Fibroblast of lung (primary cell): ENCODE measurements at places on chromosomes 12 and 14.

DNA sequence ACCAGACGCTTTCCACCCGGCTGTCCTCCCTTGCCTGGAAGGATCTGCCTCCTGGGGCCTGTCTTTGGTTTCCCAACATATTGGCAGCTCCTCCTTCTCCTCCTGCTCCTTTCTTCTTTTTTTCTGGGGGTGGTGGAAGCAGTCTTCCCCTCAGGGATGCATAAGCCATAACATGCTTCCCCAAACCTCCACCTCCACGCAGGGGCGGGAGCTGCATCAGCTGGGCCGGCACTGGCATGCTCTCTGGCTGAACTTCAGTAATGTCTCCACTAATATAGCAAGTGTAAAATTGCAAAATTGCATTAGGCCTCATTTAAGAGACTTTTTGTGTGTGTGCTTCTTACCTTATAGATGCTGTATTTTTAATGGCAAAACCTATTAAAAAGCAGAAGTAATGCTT, 58.6 kb downstream of the GLT1D1 start:
- DNase-seq = no peak

- DNase-seq = no peak
Observed at GRCh38 chr14:62053188-62053587, 291.0 kb downstream of the SNAPC1 start.

DNA sequence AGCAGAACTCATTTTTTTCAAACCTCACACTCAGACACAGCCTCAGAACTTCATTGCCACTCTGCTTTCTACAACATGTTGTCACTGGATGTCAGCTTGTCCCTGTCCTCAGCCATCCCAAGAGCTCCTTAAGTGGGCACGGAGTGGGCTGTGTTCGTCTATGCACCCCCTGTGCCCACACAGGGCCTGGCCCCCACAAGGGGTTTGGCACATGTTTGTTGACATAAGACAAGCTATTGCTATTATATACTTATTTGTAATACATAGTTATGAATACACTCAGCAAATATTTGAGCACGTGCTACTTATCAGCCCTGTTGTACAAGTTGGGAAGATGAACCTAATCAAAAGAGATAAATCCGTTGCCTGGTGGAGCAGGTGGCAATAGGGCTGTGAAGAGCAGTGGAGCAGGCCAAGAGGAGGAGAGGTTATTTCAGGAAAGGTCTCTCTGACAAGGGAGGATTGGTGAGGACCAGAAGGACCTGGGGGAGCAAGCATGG, 4.3 kb upstream of the BDKRB1 start:
- no peak for DNase-seq

DNA sequence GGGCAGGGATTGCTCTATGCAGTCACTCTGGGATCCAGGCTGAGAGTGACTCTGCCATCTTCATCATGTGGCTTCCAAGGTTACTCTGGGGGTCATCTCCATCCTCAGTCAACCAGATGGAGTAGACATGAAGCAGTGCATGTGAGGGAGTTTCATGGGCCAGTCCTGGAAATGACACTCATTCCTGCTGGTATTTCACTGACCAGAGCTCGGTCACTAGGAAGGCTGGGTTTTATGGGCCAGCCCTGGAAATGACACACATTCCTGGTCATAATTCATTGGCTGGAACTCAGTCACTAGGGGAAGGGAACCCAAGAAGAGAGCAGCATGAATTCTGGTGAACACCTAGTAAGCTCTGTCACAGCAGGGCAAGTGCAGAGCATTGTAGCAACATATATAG, 144.7 kb downstream of the SMOC1 start:
- no peak for DNase-seq

GRCh38 chr14:70013271-70013873, 134.2 kb downstream of the SMOC1 start:
- DNase-seq = no peak

GRCh38 chr12:50926415-50926814, 25.9 kb upstream of the HIGD1C start:
- DNase-seq = no peak

- DNase-seq = no peak
Observed at GRCh38 chr12:92155733-92156132, 10.1 kb upstream of the BTG1 start.

DNA sequence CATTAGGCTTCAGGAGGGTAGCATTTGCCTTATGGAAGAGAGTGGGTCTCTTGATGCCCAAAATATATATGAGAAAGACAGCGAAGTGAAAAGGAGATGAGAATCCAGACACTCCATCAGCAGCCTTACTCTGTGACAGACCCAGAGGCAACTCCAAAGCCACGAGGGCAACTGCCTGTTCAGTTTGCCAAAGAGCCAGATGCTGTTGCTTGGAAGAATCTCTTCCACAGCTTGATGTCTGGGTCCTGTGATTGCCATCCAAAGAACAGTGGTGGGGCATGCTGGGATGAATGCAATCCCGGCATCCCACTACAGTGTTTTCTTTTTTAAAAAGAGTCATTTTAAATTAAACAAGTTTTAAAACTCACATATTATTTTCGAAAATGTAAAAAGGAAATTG, 10.9 kb upstream of the OTX2 start:
- DNase-seq = no peak

GRCh38 chr14:91399868-91400640, 17.6 kb downstream of the CCDC88C start:
- no peak for DNase-seq

GRCh38 chr12:122021193-122021821, 377 bp upstream of the BCL7A start:
- DNase-seq = no peak

DNA sequence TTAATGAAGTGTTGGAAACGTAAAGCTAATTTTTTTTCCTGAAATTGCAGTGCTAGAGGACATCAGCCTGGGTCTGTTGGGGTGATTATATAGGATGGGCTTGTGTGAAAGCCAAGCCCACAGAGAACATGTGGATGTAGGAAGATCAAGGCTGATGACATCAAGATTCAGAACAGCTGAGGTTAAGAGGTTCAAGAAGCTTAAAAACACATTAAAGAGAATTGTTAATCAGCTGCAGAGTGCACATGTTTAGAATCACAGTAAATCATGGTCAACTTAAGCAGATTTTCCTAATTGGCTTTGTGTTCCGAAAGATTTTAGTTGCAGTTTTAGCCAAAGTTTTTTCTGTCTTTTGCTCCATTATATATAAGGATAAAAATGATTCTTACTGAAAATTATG, 87.9 kb upstream of the PRICKLE1 start:
- no peak for DNase-seq

DNA sequence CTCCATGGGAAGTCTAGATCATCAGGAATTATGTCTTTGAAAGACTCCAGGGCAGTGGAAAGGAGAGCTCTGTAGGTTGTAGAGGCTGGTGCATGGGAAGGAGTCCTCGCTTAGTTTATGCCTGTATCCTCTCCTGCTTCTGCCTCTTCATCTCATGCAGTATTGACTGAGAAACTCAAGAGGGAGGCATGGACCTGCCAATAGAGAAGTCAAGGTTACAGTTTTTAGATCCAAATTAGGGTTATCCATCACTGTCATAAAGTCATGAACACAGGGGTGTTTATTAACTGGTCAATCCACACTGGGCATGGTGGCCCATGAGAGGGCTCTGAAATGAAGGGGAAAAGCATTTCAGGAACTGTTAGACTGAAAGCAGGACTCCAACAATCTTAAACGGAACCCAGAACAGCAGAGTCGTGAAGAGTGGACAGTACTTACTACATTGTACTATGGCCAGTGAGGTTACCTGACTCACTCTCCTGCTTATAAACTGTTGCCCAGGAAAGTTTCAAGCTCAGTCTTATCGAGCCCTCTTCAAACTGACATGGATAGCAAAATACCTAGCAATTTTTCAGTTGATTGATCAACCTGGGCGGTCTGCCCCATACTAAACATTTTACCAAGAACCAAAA, 30.1 kb upstream of the DHRS7 start:
- DNase-seq = no peak

DNA sequence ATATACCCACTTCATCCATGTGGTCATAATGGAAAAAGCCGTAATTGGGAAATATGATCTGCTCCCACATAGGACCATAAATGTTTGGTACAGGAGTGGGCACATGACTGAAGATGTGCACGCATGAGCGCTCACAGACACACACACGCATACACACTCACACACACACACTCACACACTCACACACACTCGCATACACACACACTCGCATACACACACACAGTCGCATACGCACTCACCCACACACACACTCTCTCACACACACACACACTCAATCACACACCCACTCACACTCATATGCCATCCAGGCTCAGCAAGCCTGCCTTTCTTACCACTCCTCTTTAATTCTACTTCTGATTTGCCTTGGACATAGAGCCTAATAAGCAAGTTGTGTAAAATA, 45.6 kb upstream of the EGLN3 start:
- no peak for DNase-seq

DNA sequence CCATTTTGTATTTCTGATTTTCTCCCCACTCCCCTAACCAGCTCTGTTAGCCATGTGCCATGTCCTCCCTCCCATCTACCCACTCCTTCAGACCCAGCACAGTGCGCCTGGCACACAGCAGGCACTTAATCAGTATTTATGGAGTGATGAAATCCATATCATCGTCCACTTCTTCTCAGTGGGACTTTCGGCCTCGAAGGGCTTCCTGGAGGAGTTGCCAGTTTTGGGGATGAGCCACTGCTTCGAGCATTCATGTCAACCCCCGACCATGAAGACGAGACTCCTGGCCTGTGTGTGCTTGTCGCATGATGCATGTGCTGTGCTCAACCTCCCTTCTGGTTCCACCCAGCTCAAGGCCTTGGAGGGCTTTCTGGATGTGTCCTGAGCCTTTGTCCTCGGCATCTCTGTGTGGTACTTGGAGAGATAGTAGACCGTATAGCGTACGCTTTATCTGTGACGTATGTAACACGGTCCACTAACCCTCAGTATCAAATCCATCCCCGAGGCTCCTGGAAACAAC, 119.5 kb upstream of the RTL1 start:
- no peak for DNase-seq

DNA sequence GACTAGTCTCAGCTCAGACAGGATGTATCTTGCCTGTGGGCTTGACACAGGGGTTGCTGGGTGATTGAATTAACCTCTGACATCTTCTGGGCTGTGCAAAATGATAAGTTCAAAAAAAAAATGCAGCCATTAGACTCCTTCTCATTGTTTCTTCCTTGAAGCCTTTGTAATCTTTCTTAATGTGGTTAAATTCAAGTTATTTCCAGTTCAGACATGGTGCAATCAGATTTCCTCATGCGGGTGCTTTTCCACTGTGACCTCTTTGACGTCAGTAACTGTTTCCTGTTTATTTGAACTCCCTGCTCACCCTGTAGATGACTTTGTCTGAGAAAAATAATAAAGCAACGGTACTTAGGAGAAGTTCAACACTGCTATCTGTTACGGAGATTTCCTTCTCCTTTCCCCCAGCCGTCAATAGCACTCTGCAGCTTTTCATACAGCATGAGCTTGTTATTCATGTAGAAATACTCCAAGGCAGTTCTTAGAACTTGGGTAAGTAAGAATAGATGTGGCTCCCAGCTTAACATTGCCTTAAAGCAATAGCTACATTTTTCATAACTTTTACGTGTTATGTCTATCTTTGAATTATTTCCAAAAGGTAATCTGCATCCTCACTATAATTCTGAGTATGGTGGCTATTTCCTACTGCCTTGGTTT, 155.5 kb downstream of the PRKCH start:
- peak; percentile 94 for DNase-seq

DNA sequence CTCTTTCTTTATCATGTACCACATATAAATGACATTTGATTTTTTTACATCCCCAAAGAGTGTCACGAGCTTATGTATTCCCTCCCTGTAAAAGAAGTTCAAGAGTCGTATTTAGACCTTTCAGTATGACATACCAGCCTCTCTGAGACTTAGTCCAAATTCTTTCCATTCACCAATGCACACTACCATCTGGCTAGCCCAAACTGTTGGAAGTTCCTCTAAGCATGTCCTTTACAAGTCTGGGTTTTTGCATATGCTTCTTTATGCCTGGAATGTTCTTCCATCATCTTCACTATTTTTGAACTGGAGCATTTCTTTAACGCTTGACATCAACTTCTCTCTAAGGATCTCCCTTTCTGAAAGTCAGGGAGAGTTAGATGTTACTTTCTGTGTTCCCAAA, 68.5 kb upstream of the RGS6 start:
- no peak for DNase-seq

DNA sequence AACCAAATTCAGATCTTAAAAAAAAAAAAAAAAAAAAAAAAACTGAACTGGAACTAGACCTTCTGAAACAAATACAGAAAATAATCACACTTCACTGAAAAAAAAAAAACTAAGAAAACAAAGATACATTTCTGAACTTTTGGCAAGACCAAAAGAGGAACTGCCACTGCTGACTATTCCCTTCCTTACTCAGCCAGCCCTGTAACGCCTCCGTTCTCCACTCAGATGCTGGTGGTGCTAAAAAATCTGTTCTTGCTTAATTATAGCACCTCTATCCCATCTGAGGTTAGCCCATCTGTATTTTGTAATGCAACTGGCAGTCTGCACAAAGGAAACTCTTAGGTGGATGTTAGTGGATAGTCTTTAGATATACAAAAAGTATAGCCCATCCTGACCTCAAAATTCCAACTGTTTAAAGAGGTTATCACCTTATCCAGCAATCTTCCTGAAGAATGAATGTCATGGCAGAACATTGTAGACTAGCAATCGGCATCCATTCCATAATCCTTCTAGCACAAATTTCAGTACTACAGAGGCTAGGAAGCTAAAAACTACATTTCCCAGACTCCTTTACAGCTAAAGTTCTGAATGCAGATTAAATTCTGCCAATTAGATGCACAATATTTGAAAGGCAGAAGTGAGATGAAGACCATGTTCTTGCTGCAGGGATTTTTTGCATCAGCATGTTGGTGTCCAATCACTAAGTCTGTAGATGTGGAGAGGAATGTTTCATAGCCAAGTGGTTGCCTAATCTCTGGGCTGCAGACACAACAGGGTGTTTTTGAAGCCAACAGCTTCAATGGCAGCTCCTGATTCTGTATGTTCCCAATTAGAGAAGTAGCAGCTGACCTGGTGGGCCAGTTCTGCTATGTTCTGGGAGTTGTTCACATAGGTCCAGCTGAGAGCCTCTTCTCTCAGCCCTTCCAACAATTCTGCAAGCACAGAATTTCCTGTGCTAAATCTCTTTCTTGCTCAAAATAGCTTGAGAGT, 5.7 kb downstream of the MAP3K9 start:
- no peak for DNase-seq
